T-helper 2 cell treated with Interferon-gamma antibody and Interleukin-4, amounts not matched to agents 5 μg/mL and 100 μg/mL, for 36 hours (primary cell): ENCODE measurements at places on chromosomes 5 and 9.

GRCh38 chr5:17665836-17666235 is 31.6 kb downstream of the TAF11L14 start:
- DNase-seq: no peak

GRCh38 chr5:72647806-72648205 is 140.6 kb upstream of the ZNF366 start:
- no peak for DNase-seq

DNA sequence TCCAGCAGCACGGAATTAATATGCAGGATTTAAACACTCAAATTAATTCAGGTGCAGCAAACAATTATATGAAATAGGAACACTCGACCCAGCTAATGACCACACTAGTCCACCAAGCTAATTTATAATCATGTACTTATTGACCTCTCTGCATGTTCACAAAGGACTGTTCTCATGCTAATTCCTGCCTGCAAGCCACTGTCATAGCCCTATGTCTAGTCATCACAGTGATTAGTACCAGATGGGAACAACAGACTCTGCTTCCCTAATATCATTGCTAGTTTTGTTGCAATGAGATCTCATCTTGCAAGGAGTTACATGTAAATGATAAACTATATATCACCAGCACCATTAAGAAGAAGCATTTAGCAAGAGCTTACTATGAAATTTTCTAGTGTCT is 553.0 kb upstream of the GRAMD2B start:
- no peak for DNase-seq

DNA sequence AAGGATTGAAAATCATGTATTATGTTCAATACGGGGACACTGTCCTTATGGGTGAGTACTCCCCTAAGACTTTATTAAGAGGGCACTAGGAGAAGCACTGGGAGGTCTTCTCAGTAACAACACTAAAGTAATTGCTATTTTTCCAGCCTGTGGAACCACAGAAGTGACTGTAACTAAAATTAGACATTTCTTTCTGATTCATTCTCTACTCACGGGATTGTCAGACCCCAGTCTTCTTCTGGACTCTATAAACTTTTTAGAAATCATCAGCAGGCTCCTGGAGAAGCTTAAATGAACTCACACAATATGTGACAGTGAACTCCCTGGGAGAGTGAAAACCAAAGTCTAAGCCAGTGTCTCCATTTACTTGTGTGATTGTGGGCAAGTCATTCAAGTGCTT is 14.5 kb downstream of the TLR4 start:
- DNase-seq: no peak
